ENCODE measurements at places on chromosomes 6 and 20.
A peak's percentile ranks its signal among the peaks of the same experiment; 100 is the strongest.

- DNase-seq: no peak
Measured at GRCh38 chr20:3652221-3652620, 11.0 kb downstream of the GFRA4 start.

DNA sequence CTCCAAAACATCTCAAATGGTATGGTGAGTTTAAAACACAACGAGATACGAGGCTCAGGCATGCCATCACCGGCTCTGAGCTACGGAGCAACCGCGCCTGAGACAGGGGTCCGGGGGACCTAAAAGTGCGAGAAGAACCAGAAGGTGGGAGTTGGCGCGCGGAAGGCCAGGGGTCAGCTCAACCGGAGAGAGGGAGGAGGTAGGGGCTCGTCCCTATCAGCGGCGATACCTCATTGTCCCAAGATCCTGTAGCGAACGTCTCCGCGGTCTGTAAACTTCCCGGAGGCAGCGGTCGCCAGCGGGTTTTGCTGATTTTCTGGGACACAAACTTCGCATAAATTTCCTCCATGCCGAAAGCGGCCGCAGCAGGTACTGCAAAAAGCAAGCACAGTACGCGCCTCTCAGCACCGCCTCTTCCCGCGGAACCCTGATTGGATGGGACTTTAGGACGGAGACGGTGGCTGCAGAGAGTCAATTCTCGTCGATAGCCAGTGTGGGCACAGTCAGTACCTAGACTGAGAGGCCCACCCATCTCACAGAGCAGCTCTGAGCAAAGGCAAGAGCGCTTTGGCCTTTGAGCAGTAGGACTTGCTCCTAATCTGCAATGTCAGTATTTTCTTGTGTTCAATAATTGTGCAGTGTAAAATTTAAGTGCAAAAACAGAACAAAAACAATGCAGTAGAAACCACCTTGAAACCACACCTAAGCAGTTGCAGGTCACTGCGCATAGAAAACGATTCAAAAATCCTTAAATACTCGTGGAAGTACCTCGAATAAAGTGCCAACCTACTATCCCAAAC lies at the start of gene NUP43:
NUP43 (minus strand) TSS at position 383 of the 800 bp plus-strand sequence; CDS start at position 349, 34 bp downstream.
- DNase-seq: peak; percentile 78

DNA sequence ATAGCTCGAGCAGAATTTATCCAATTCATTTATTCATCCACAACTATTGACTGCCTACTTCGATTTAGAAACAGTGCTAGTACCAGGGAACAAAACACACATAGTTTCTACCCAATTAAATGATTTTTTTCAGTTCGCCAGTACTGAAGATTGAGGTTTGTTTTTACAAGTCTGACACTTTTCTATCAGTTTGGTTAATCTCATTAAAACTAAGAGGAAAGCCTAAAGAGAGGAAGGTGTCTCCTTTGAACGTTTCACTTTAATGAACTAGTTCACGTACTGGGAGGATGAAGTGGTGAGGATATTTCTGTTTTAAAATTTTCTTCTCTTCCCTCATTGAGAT lies 570 bp upstream of the ANKS1A start:
- DNase-seq: no peak

- no peak for DNase-seq
Measured at GRCh38 chr20:18749528-18749927, 64.1 kb upstream of the SCP2D1 start.

DNA sequence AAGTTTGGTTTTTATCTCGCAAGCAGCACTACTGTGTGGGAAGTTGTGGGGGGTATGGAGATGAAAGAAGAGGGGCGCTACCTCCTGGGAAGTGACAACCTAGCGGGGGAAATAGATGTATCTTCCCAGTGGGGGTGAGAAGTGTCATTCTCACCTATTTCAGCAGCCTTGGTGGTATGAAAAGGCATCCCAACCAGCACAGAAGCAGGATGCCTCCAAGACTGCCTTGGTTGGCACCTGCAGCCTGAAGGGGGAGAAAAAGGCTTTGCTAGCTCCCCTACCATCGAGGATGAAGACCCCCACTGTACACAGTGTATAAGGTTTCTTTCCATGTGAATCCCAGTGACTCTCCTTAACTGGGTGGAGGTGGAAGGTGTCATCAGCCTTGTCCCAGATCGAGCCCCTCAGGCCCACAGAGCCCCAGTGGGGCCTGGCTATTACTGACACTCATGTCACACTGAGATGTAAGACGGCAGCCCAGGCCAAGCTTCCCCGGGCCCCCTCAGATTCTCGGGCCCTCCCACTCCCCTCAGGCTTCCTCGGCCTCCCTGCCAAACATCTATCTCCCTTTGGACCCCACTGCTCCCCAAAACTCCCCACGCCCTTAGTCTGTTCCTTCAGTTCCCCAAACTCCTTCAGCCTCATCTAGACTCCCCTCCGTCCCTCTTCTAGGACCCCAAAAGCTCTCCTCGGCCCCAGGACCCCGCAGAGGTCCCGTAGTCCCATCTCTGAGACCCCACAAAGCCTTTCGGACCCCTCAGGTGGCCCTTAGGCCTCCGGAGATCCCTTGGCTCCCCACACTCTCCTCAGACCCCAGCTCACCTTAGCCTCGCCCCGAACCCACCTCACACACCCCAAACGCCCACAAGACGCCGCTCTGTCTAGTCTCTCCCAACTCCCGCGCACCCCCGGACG lies 688 bp downstream of the COMMD7 start:
- peak; percentile 47 for DNase-seq

- DNase-seq: no peak
Measured at GRCh38 chr20:52783769-52784168, 188.4 kb upstream of the TSHZ2 start.

GRCh38 chr6:97151601-97152000 lies 131.4 kb downstream of the MMS22L start:
- no peak for DNase-seq

GRCh38 chr6:3977875-3978711 lies 100.8 kb downstream of the FAM217A start:
- DNase-seq: no peak

GRCh38 chr6:169534039-169534421 lies 167.8 kb downstream of the WDR27 start:
- DNase-seq: no peak

GRCh38 chr6:11341867-11342266 lies 109.4 kb upstream of the NEDD9 start:
- DNase-seq: no peak

DNA sequence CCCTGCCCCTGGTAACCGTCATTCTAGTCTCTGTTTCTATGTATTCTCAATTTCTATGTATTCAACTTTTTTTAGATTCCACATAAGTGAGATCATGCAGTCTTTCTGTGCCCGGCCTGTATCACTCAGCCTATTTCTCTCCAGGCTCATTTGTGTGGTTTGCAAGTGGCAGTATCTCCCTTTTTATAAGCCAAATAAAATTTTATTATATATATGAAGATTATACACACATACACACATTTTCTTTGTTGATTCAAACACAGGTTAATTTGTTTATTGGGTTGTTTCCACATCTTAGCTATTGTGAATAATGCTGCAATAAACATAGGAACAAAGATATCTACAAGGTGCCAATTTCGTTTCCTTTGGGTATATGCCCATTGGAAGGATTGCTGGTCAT lies 571.7 kb downstream of the DHX35 start:
- DNase-seq: no peak

DNA sequence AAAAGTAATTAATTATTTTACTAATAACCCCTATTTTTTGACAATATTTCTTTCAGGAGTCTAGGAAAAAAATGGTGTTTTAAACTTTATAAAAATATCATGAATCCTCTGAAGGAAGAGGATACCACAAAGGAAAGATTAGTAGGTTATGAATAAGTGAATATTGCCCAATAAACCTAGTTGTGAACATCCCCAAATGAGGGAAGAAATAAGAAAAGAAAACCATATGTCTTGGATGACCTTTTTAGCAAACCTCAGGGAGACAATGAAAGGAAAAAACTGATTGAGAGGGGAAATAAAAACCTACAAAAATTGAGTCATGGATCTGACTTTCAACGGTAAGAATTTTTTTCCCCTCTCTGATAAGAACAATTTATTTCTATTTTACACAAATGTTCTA lies 34.4 kb downstream of the TENT5A start:
- no peak for DNase-seq

- no peak for DNase-seq
Measured at GRCh38 chr6:134870677-134871498, 79.0 kb downstream of the ALDH8A1 start.

GRCh38 chr6:35647400-35647799 lies 41.3 kb downstream of the FKBP5 start:
- no peak for DNase-seq

DNA sequence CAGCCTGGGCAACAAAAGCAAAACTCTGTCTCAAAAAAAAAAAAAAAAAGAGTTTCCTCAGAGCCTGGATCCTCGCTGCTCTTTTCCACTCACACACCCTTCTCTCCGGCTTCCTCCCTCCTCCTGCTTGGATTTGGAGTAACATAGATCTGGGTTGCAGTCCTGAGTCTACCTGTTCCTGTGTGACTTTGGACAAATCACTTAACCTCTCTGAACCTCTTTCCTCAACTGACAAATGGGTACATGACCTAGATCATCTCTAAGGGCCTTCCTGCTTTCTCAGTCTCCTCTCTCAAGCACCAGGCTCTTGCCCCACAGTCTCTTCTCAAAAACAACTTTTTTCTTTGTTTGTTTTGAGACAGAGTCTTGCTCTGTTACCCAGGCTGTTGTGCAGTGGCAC lies 5.6 kb upstream of the R3HDML start:
- DNase-seq: no peak

- DNase-seq: no peak
Measured at GRCh38 chr6:52407467-52407866, 12.7 kb upstream of the EFHC1 start.

DNA sequence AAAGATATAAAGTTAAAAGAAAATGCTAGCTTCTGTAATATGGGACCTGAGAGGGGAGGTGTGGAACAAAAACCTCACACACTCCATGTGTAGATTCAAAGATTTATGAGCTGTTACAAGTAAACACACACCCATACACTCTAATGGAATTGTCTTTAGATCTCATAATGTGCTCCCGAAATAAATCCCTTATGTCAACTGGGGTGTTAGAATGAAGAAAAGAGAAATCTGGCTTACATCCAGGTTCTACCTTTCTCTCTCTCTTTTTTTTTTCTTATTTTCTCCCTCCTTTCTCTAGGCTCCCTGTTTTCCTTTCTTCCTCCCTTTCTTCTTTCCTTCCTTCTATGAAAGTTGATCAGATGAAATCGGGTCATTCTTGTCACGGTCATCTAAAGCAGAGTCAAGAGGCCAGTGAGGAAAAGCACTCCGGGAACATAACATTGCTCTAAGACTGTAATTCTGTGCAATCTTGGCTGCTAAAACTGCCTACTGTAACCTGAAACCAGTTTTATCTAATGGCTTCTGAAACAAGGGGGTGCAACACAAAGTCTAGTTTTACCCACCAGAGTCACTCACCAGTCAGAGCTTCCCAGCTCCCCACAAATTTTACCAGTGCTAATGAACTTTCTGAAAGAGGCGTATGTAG lies 68.3 kb upstream of the BTBD3 start:
- no peak for DNase-seq

GRCh38 chr6:106790935-106791334 lies 161.6 kb downstream of the QRSL1 start:
- no peak for DNase-seq

- DNase-seq: no peak
Measured at GRCh38 chr6:150590446-150590845, 9.2 kb upstream of the PLEKHG1 start.

DNA sequence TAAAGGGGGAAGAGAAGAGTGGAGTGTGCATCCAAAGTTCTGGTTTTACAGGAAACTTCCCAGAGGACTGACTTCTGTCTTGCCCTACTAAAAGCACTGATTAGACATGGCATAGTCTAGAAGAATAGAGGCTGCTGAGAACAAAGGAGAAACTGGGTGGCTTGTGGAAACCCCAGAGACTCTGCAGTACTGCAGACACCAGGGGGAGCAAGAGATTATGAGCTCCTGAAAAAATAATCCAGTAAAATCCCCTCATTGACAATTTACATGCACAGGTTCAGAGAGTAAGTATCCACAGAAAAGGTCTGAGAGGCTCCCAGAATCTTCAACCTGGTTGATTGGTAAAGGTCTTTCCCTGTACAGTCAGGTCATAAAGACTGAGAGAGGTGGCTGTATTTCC lies 48.7 kb upstream of the CLVS2 start:
- DNase-seq: no peak

DNA sequence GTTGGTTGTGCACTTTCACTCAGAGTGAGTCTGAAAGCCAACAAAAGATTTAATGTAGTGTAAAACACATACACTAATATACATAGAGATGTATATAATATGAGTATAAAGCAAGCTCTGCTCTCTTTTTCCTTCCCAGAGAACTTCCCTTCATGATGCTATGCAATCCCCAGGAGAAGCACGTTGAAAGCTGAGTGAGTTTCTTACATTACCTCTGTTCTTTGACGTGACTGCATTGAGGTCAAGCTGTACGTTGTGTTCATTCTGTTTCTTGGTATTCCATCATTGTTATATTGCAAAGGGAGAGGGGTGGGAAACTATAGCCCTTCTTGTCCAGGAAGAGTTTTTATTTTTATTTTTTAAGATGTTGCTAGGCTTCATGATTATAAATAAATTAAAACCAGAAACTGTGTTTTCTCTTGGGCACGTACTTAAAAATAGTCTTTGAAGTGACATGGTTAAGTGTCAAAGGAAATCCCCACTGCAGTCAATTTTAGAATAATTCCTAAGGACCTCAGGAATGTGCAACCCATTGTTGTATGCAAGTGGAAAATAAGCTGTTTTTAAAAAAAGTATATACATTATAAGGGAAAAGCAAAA lies 651.0 kb downstream of the CD109 start:
- DNase-seq: no peak

GRCh38 chr6:97445407-97445806 lies 162.4 kb upstream of the MMS22L start:
- DNase-seq: no peak

- DNase-seq: no peak
Measured at GRCh38 chr6:120056085-120056484, 706.5 kb upstream of the MAN1A1 start.

Measured in anterior cingulate cortex (tissue), 58 donors.